ENCODE measurements at places on chromosomes 3 and 15. TPM values are rescaled to one million over a fixed set of nuclear protein-coding genes. Genes with fewer than 3 reads are reported as not detected.

Gene ITIH1
- not detected for total RNA-seq

Gene CX3CR1
- total RNA-seq = not detected

Gene GOLGA8Q
- 2.8 TPM for total RNA-seq

Gene ZPLD1
- under 0.01 TPM for total RNA-seq

Gene MUC20
- 0.60 TPM for total RNA-seq

Gene CHRM5
- total RNA-seq = under 0.01 TPM

Gene ZIC1
- not detected for total RNA-seq

Gene MTFMT
- 13.4 TPM for total RNA-seq

Gene SLITRK3
- total RNA-seq = not detected

Gene ZNF385D
- 1.5 TPM for total RNA-seq

Gene ARNT2
- 1.3 TPM for total RNA-seq

Gene LSM3
- total RNA-seq = 7.8 TPM

Gene MAGEL2
- under 0.01 TPM for total RNA-seq

Gene CHDH
- total RNA-seq = 0.09 TPM

Gene EXD1
- total RNA-seq = not detected

Gene AADACL2
- not detected for total RNA-seq

Gene ACOX2
- total RNA-seq = 28.2 TPM

Gene PLSCR4
- total RNA-seq = 25.5 TPM

Gene RFTN1
- 59.6 TPM for total RNA-seq

Gene SIAH2
- 10.6 TPM for total RNA-seq

Gene MESP2
- total RNA-seq = 1.9 TPM

Gene RUBCN
- 4.3 TPM for total RNA-seq

Gene SKOR1
- total RNA-seq = 0.16 TPM

Gene SCAANT1
- total RNA-seq = not detected

All from bronchial smooth muscle cell (primary cell).